RPMI7951 (cell line): ENCODE measurements at places on chromosomes 7 and 10. TPM values are rescaled to one million over a fixed set of nuclear protein-coding genes. Genes with fewer than 3 reads are reported as not detected.

GRCh38 chr10:129548600-129548999 is 81.6 kb downstream of the MGMT start:
- no peak for DNase-seq

DNA sequence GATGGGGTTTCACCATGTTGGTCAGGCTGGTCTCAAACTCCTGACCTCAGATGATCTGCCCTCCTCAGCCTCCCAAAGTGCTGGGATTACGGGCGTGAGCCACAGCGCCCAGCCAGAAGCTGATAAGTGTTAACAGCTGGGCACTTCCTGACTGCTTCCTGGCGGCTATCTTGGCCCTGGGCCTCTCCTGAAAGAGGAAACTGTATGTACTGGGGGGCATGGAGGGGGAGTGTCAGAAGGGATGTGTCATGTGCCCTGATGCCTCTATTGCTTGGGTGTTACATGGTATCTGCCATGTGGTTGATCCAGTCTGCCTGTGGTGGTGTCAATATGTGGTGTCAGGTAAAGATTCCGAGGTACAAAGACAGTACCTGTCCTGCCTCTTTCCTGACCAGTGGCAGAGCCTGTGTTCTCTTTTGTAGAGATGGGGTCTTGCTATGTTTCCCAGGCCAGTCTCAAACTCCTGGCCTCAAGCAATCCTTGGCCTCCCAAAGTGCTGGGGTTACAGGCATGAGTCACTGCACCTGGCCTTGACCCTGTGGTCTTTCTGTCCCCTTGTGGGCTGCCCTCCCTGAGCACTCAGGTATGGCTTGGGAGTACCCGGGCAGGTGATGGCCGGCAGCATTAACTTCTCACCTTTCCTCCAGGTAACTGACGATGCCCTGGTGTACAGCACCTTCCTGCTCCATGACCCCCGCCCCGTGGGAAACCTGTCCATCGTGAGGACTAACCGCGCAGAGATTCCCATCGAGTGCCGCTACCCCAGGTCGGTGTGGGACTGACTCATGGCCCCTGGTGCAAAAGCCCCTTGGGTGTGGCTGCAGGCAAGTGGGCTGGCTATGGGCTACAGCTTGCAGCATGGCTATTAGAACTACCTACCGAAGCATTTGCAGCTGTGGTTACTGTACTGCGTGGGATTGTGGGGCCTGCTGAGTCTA is 4.4 kb downstream of the ZP3 start:
- DNase-seq, result peak; percentile 66

GRCh38 chr10:74187237-74187636 is 36.2 kb downstream of the ADK start:
- DNase-seq, result no peak

- no peak for DNase-seq
Measured at GRCh38 chr7:158657189-158657746, 47.3 kb downstream of the NCAPG2 start.

DNA sequence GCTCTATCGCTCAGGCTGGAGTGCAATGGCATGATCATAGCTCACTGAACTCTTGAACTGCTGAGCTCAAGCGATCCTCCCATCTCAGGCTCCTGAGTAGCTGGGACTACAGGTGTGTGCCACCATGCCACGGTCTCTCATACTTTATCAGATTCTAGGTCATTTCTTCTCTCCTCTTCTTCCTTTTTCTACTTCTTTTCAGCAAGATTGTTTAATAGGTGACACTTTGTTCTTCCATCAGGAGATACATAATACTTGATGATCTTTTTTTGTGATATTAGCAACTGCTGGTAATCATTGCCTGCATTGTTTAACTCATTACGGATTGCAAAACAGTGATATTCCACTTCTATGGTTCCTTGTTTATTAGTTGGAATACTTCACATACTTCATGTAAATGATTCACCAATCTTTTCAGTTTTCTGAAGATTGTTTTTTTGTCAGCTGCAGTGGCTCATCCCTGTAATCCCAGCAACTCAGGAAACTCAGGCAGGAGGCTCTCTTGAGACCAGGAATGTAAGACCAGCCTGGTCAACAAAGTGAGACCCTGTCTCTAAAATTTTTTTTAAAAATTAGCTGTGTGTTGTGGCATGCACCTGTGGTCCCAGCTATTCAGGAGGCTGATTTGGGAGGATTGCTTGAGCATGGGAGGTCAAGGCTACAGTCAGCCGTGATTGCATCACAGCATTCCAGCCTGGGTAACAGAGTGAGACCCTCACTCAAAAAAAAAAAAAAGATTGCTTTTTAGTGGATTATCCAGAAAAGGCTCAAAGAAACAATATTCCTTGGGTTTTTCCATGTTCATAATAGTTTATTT is 36.2 kb upstream of the CHST3 start:
- no peak for DNase-seq

- peak; percentile 33 for DNase-seq
Measured at GRCh38 chr10:33832124-33832787, 497.8 kb upstream of the NRP1 start.

DNA sequence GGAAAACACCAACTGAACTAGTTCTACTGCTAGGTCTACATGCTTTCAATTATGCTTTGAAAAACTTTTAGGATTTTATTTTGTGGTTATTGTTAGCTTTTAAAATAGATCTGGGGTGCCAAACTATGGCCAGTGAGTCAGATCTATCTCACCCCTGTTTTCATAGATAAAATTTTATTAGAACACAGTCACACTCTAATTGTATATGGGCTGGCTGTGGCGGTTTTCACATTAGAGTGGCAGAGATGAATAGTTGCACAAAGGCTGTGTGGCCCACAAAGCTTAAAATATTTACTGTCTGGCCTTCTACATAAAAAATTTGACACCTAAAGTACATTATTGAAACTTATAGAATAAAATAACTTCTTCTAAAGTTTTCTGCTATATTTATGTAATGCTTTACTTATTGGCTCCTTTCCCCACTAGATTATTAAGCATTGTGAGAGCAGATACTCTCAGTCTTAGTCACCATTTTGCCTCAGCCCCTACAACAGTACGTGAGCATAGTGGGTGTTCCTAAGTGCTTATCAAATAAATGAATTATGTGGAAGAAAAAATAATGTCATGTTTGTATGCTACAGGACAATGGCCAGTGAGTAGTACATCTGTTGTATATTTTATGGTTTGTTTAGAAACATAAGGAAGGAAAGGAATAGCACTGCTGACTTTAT is 5.4 kb upstream of the SUV39H2 start:
- DNase-seq, result peak; percentile 18

DNA sequence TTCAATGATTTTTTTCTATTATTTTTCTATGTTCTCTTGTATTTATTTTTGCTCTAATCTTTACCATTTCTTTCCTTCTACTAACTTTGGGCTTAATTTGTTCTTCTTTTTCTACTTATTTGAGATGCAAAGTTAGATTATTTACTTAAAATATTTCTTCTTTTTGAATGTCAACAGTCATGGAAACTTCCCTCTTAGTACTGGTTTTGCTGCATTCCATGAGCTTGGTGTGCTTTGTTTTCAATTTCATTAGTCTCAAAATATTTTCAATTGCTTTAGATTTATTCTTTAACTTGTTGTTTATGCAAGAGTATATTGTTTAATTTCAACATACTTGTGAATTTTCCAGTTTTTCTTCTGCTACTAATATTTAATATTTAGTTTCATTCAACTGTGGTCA is 230.4 kb downstream of the LRRTM3 start:
- DNase-seq, result no peak

DNA sequence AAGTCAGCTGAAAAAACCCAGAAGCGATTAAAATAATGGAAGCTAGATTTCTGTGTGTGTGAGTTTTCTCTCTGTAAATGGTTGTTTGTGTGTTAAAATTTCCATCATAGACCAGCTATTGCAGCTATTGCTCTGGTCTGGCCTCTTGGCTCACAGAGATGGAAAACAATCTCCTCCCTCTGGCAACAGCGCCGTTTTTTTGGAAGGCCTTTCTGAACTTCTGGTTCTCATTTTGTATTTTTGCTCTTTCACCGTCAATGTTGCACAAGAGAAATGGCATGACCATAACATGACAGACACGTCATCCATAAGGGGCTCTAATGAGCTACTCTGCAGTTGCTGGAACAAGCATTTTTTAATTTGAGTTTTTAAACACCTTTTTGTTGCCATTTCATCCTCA is 91.0 kb downstream of the CUBN start:
- DNase-seq, result peak; percentile 81

DNA sequence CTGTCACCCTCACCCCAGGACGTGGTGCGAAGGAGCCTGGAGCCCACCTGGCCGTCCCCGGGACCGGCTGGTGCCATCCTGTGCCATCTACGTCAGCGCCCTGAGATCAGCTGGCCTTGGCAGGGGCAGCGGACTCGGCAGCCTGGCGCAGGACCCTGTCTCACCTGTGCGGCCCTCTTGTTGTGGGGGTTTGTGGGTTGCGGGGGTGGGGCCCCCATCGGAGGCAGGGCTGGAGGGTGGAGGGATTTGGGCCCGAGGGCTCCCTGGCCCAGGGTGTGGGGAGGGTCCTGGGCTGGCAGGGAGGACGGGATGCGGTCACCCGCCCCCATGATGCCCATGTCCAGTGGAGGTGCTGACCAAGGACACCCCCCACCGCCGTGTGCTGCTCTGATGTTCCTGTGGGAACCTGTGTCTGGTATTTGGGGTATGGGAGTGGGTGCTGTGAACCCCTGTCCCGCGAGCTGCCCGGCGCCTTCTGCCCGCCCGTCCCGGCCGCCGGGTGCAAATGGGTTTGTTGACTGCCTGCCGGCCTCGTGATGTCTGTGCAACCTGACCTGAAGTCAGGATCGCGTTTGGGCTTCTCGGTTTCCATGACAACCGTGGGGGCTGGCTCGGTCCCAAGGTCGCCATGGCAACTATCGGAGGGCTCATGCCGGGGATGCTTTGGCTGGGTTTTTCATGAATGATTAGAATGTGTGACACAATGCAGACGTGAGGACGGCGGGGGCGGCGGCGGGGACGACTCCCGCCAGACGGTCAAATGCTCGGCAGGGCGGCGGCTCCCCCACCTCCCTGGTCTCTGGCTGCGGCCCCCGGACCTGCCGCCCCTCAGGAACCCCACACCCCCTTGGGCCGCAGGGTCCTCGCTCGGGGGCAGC is 7.3 kb downstream of the MAFK start:
- DNase-seq, result peak; percentile 63

DNA sequence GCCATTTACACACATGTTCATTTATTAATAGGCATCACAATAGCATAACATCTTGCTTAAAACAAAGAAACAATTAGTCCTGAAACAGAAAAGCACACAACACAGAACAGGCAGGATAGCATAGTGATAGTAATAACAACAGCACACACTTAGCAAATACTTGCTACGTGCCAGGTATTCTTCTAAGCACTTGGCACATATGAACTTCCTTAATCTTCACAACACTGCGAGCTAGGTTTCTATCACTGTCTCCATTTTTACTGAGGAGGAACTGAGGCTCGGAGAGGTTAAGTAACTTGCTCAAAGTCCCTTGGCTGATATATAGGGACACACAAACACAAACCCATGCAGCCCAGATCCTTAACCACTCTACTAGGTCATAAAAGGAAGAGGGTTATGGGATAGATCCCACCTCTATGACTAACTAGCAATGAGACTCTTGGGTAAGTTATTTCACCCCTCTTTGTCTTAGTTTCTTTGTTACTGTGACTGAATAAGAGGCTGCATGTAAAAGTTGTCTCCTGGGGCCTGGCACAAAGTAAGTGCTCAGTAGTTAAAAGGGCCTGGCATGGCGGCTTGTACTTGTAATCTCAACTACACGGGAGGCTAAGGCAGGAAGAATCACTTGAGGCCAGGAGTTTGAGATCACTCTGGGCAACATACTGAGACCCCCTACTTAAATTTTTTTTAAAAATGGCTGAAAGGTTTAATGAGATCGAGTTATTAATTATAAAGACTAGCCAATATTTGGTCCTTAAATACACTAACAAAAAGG is 181.0 kb upstream of the RHOBTB1 start:
- DNase-seq, result no peak

Gene ELN
- 0.12 and 0.59 TPM in 2 replicates for total RNA-seq

Gene DPY19L1
- total RNA-seq, result 47.7 and 52.6 TPM in 2 replicates

Gene NPFFR1
- total RNA-seq, result not detected in 2 replicates

Gene MOGAT3
- not detected in 2 replicates for total RNA-seq
